ENCODE measurements at places on chromosomes 12 and 14. TPM values are rescaled to one million over a fixed set of nuclear protein-coding genes. Genes with fewer than 3 reads are reported as not detected.

DNA sequence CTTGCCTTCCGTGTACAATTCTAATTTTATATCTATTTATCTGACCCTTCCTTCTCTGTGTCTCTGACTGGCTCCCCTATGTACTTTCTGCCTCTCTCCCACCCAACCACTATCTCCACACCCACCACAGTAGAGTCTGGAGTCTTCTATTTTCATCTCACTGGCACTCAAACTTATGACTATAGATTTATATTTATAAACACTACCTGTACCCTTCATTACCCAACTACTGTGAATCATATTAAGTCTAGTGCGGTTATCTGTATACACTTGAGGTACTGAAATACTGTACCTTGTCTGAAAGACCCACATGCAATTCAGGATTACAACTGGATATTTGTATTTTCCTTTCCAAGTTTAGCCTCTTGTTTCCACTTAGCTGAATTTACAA lies 36.1 kb downstream of the ATP2B1 start:
- H3K4me1 ChIP-seq, result no peaks in the 10 kb centered on the region
- no peaks in the 10 kb centered on the region for H3K27me3 ChIP-seq
- no peaks in the 10 kb centered on the region for H3K36me3 ChIP-seq
- H3K4me3 ChIP-seq, result no peak overlapping the region

Gene CCDC38
- 0.73 TPM for total RNA-seq

Gene AQP5
- total RNA-seq, result not detected

- H3K4me1 ChIP-seq, result no peaks in the 10 kb centered on the region
- no peak for DNase-seq
- H3K27ac ChIP-seq, result no peak overlapping the region
- H3K4me3 ChIP-seq, result no peak overlapping the region
- H3K36me3 ChIP-seq, result no peaks in the 10 kb centered on the region
- H3K27me3 ChIP-seq, result no peaks in the 10 kb centered on the region
Measured at GRCh38 chr14:60757567-60758002, 23.0 kb downstream of the MNAT1 start.

DNA sequence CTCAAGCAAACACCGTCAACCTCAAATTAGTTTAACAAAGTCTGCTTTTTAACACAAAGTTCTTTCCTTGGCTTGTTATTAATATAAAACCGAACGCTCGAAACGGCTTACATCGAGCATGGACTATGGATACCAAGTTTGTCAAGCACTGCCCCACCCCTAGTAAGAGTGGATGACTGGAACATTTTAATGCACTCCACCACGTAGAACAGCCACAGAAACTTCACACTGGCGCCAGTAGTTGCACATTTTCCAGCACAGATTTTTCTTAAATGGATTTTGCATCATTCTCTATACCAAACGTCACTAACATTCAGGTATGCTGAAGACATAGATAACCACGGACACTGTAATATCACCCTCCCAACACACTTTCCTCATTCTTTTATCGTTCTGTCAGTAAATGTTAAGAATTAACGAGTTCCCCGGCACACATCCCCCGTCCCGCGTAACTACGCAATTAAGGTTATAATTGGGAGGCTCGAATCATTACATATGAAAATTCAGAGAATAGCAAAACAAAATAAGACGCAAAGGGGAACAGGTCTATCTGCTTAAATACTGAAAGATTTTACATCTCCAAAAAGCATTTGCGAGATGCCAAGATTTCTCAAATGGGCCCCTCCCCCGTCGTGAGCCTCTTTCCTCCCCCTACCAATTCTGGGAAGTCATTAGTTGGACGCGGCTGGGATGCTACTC lies 990 bp downstream of the FERMT2 start:
- peaks cover 4% of the 10 kb centered on the region for H3K4me1 ChIP-seq
- no peak for DNase-seq
- H3K27ac ChIP-seq, result peak overlapping the region; percentile 98

- no peak for DNase-seq
- no peak overlapping the region for H3K4me3 ChIP-seq
- no peaks in the 10 kb centered on the region for H3K4me1 ChIP-seq
- H3K27me3 ChIP-seq, result no peaks in the 10 kb centered on the region
Measured at GRCh38 chr12:67446716-67447115, 177.6 kb downstream of the CAND1 start.

DNA sequence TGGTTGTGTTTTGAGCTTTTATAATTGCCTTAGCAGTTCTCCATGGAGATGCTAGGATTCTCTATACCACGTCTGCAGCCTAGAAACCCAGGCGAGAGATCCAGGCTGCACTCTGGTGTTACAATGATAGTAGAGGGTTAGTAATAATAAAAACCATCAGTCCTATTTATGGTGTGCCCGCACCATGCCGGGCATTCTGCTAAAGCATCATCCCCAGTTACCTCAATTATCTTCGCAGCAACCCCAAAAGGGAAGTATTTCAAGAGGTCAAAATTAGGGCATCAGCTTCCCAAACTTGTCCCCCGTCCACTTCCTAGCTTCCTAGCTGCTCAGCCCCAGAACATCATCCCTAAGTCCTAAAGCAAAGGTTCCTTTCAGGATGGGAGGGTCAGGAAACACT lies 3.2 kb downstream of the SYNE3 start:
- no peaks in the 10 kb centered on the region for H3K27me3 ChIP-seq
- no peak for DNase-seq
- H3K36me3 ChIP-seq, result no peaks in the 10 kb centered on the region
- no peak overlapping the region for H3K4me3 ChIP-seq
- no peak overlapping the region for H3K27ac ChIP-seq
- peaks cover 16% of the 10 kb centered on the region for H3K4me1 ChIP-seq

- no peak for DNase-seq
- no peaks in the 10 kb centered on the region for H3K27me3 ChIP-seq
- no peaks in the 10 kb centered on the region for H3K36me3 ChIP-seq
- H3K4me3 ChIP-seq, result no peak overlapping the region
Measured at GRCh38 chr14:99041820-99042174, 230.2 kb downstream of the BCL11B start.

Gene RFX4
- not detected for total RNA-seq

DNA sequence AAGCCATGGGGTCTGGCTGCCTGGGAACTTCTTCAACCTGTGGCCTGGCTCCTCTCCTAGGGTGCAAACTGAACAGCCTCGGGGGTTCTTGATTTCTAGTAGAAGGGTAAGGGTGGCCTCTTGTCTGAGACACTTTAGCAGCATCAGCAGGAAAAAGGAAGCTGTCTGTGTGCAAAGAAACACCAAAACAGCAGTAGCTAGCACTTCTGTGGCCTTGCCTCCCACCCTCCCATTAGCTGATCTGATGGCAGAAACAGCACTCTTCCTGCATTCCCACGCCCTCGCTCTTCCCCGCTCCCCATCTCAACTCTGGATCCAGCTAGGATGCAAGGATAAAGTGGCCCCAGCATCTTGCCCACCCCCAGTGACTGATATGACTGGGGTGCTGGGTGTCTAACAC lies 20.7 kb downstream of the SLC7A8 start:
- no peaks in the 10 kb centered on the region for H3K27me3 ChIP-seq
- no peaks in the 10 kb centered on the region for H3K36me3 ChIP-seq
- no peak overlapping the region for H3K4me3 ChIP-seq
- peak overlapping the region; percentile 26 for H3K27ac ChIP-seq

DNA sequence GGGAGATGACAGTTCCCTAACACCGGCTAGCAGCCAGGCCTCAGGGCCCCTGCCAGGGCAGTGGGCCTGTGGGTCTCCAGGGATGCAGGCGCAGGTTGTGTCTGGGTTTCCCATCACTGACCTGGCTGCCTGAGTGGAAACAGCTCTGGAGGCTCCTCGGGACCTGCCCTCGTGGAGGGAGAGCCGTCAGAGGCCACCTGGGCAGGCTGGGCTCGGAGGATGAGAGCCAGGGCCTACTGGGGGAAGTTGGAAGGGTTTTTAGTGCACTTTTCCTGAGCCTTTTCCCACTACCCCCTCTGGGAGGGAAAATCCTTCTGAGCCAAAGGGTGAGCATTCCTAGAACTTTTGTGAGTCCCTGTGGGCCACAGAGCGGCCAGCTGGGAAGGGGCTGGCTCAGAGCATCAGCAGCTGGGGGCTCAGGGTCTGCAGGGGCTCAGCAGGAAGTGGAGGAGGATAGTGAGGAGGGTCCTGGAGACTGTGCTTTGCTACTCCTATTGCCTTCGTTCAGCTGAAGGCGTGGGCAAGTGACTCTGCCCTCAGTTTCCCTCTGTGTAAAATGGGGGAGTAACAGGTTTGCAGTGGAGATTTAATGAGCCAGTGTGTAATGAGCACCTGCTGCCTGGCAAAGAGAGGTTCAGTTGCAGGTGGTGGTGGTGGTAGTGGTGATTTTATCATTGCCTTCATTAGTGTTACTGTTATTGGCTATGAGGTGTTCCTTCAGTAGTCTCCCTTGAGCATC lies 1.8 kb downstream of the SH2B3 start:
- no peak for DNase-seq
- H3K4me1 ChIP-seq, result peaks cover 13% of the 10 kb centered on the region
- peak overlapping the region; percentile 92 for H3K4me3 ChIP-seq
- no peaks in the 10 kb centered on the region for H3K27me3 ChIP-seq

DNA sequence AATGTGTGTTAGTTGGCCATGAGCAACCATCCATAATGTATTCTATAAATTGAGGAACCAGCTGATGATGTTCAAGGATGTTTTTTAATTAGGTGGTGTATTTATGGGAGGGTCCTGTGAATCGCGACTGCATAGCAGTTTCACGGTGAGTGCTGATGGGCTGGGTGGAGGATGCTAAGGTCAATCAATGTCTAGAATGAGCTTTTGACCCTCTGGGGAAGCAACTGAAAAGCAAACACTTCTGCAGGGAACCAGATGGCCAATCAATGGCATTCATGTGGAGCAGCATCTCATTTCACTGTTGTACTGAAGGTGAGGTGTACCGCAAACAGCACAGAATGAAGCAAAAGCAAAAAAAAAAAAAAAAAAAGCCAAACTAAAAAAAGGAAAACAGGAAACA lies 676.1 kb upstream of the TMEM132C start:
- no peak overlapping the region for H3K27ac ChIP-seq
- H3K36me3 ChIP-seq, result no peaks in the 10 kb centered on the region
- H3K27me3 ChIP-seq, result peaks cover 5% of the 10 kb centered on the region
- DNase-seq, result no peak
- H3K4me3 ChIP-seq, result no peak overlapping the region

DNA sequence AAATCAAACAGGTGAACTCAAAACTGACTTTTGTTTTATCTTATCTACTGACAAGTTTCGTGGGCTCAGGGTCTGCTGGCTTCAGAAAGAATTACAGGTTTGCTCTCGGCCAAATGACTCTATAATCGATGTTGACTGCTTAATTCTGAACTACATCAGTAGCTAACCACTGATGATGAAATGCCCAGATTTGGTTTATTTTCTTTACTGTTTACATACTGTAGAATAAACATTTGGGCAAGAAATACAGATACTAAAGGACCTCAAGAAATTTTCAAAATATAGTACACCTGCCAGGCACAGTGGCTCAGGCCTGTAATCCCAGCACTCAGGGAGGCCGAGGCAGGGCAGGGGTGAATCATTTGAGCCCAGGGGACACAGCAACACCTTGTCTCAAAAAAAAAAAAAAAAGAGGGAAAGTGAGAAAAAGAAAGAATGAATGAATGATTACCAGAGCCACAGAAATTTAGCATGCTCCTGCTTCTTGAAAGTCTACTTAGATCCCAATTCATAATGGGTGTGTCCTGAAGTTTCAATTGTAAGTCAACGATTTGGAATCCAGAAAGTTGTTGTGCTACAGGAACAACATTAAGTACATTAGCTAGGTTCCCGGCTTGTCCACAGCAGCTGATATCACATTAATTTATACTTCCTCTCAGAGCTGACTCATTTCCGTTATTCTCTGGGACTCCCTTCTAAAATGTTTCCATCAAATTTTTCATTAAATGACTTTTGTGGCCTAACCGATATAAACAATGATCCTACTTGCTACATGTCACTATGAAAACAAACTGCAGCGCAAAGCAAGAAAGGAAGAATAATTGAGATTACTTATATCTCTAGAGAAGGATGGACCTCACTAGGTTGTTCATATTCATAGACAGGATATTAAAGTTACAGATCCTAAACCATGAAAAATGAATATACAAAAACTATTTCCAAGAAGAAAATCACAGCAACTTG lies 134.3 kb downstream of the MED13L start:
- DNase-seq, result no peak
- no peaks in the 10 kb centered on the region for H3K36me3 ChIP-seq
- no peaks in the 10 kb centered on the region for H3K27me3 ChIP-seq
- H3K4me3 ChIP-seq, result no peak overlapping the region

- no peaks in the 10 kb centered on the region for H3K36me3 ChIP-seq
- peaks cover 4% of the 10 kb centered on the region for H3K4me1 ChIP-seq
Measured at GRCh38 chr14:21070083-21070609, at the start of gene ARHGEF40. ARHGEF40 (plus strand) TSS chr14:21070304; CDS start chr14:21070397, 93 bp downstream.

DNA sequence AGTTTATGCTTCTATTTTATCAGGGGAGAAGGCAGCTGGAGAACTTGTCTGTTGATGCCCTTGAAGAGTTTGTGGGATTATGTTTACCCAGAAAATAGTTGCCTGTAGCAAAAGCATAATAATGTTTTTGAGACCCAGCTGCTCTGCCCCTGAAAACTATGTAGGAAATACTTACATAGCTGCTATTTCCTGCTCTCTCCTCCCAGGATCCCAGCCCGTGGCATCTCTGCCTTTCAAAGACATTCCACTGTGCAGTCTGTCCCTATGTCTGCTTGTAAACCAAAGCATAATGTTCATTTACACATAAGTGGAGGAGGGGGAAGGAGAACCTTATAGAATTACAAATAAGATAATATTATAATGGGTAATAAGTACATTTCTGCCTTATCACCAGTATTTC lies 198.7 kb downstream of the SYT1 start:
- DNase-seq, result no peak
- H3K27me3 ChIP-seq, result no peaks in the 10 kb centered on the region
- no peaks in the 10 kb centered on the region for H3K36me3 ChIP-seq
- H3K4me1 ChIP-seq, result no peaks in the 10 kb centered on the region
- no peak overlapping the region for H3K27ac ChIP-seq

Gene CCDC197
- total RNA-seq, result not detected

DNA sequence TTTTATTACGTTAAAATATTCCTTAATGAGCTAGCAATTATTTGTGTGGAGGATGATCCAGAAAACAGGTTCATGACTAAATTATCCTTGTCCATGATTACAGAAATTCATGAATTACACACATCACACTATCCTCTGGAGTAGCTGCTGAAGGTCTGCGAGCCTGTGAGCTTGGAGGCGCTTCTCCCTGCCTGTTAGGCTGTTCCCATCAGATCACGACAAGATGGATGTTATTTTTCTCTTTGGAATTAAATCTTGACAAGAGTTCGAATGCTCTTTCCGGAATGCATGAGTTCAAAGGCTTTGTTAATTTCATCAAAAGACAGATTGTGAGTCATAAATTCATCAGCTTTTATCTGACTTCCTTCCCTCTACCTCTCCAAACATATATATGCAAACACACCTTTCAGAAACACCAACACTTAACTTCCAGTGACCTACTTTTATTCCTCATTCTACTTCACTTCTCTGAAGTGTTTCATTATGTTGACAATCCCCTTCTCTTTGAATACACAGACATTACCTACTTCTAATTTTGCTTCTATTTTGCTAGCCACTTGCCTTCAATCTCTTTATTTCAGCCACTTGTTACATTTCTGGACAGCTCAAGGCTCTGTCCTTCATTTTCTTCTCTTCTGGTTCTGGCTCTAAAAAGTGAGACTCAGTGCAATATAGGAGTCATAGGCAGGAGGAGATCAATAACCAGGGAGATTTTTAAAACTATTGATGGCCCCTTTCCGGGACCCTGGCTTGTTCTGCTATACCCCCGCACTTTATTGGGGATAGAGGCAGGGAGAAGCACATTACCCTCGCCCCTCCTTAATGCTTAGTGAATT lies 274.6 kb downstream of the BTG1 start:
- no peaks in the 10 kb centered on the region for H3K4me1 ChIP-seq
- no peaks in the 10 kb centered on the region for H3K36me3 ChIP-seq
- no peak overlapping the region for H3K27ac ChIP-seq
- H3K27me3 ChIP-seq, result no peaks in the 10 kb centered on the region
- no peak for DNase-seq

Gene MMP17
- total RNA-seq, result 2.9 TPM

Measured in breast epithelium (tissue), 4 donors.